Endodermal cell (in vitro differentiated cells): ENCODE measurements at places on chromosomes 2 and 18. TPM values are rescaled to one million over a fixed set of nuclear protein-coding genes. Genes with fewer than 3 reads are reported as not detected.

Gene STARD6
- not detected in 3 replicates for total RNA-seq

Gene SERPINB12
- not detected in 2 replicates for total RNA-seq

Gene UPP2
- not detected in 3 replicates for total RNA-seq

Gene C2orf66
- total RNA-seq: 0.15 and 0.18 TPM in 2 replicates

DNA sequence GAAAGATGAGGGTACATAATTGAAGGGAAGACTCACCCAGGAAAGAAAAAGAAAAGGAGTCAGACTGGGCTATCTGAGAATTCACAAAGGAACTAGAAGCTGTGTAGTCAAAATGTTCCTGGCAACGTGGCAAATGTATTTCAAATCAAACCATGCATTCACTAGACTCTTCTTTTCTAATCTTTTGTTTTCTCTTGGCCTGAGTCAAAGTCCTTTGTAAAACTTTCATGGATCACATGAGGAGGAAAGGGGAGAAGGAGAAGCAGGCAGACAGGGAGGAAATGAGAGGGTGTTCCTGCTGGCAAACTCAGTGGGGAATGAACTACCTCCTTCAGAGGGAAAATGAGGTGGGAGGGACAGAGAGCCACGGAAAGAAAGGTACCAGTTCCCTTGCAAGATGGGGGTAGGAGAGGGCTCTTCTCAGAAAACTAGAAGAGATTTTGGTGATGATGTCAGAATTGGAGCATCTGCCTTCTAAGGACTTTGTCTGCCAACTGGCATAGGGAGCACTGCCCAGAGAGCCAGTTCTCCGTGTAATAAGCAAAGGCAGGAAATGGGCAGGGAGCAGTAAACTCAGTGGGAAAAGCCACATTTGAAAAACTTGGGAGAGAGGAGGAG is 51.4 kb downstream of the SLC8A1 start:
- H3K36me3 ChIP-seq: no peaks in the 10 kb centered on the region
- DNase-seq: no peak
- H3K4me3 ChIP-seq: no peak overlapping the region
- H3K27ac ChIP-seq: no peak overlapping the region
- peaks cover 3% of the 10 kb centered on the region for H3K4me1 ChIP-seq

DNA sequence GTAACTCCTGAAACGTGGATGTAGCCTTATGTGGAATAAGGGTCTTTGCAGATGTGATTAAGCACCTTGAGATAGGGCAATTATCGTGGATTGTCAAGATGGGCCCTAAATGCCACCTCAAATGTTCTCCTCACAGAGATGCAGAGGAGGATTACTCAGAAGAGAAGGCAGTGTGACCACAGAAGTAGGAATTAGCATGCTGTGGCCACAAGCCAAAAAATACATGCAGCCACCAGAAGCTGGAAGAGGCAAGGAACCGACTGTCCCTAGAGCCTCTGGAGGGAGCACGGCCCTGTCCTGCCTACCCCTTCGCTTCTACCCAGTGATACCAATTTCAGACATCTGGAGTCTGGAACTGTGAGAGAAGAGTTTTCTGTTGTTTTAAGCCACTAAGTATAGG is 47.3 kb upstream of the MGAT5 start:
- H3K4me1 ChIP-seq: peaks cover 4% of the 10 kb centered on the region
- no peak overlapping the region for H3K27ac ChIP-seq
- H3K4me3 ChIP-seq: no peak overlapping the region
- no peak for DNase-seq
